Left hindlimb (tissue), 1 donor: ENCODE measurements at places on chromosomes 6 and 20.

GRCh38 chr6:157602521-157603295 is 220.3 kb upstream of the SNX9 start:
- no peak for DNase-seq

DNA sequence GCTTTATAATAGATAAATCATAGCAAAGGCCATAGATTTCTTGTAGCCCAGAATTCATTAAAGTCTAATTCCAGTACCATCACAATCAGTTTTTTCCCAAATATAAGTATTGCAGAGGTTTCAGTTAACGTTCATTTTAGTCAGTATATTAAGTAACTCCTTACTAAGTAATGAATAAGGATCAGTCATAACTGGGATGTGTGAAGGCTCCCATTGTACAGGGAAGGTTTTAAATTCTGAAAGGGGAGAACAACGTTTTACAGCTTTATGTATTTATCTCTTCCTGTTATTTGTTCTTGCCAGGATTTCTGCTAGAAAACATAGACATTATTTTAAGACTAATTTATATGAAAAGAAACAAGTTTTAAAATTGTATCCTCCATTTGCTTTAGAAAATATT is 215.5 kb upstream of the LAMP5 start:
- no peak for DNase-seq

DNA sequence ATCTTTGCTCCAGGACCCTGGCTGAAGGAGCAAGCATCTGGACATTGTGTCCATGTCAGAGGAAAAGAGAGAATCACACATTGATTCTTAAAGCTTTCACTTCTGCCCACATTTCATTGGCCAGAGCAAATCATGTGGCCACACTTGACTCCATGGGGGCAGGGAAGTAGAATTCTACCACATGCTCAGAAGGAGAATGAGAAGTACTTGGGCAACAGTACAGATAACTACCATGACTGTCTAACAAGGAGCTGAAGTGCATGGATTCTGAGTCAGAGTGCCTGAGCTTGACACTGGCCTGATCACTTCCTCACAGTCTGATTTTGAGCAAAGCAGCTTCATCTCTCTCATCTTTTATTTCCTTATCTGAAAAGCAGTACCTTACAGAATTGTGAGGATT is 38.6 kb downstream of the GHRH start:
- DNase-seq: no peak

DNA sequence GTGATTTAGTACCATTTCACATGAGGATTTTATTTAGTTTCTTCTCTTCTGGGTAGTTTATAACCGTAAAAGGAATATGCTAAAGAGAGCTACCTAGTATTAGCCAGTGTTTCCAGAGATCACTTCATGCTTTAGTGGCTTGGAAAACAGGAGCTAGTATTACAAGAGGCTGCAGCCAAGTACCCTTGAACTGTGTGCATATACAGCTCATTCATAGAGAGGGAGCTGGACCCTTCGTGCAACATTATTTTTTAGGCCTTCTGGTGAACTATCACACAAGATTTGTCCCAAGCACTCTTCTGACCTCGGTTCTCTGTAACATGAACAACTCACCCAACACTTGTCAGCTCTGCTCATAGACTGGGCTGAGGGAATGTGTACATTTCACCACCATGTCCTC is 74.9 kb upstream of the RIN2 start:
- DNase-seq: no peak

DNA sequence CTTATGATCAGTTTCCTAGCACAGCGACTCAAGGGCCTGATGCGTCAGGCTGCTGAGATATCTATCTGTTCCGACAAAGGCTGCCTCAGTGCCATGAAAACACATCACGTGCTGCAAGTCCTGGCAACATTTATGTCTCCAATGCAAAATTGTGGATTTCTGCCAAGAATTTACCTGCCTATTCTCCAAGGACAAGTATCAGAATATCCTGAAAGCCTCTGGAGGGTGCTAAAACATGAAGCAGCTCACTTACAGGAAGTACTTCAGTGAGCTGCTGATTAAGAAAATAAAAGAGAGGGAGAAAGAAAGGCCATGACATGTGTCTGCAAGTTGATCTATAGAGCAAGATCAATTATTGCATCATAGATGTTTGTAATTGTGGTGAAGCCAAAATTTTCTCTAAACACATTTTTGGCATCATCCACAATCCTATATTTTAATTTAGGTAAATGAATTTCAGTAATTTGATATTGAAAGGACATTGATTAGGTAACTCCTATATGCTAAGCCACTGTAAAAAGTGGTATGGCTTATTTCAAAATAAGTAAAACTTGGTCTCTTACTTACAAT is 25.8 kb upstream of the TPBG start:
- DNase-seq: no peak

GRCh38 chr20:64111841-64112641 is 4.7 kb upstream of the NPBWR2 start:
- DNase-seq: peak; percentile 9

DNA sequence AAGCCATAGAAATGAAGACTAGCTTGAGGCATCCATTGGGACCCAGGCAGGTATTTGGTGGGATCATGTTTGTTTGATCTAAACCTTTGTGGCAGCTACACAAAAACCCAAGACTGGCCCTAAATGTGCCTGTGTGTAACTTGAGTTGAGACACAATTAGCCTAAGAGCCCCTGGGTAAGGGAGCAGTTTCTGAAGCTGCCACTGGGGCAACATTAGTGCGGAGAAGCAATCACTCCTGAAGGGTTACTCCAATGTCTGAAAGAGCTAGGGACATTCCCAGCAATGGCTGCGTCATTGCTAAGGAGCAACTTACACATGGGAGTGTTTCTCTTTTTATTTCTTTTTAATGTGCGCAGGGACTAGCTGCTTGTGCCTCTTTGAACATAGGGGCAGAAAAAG is 67.9 kb upstream of the EEF1E1 start:
- no peak for DNase-seq

DNA sequence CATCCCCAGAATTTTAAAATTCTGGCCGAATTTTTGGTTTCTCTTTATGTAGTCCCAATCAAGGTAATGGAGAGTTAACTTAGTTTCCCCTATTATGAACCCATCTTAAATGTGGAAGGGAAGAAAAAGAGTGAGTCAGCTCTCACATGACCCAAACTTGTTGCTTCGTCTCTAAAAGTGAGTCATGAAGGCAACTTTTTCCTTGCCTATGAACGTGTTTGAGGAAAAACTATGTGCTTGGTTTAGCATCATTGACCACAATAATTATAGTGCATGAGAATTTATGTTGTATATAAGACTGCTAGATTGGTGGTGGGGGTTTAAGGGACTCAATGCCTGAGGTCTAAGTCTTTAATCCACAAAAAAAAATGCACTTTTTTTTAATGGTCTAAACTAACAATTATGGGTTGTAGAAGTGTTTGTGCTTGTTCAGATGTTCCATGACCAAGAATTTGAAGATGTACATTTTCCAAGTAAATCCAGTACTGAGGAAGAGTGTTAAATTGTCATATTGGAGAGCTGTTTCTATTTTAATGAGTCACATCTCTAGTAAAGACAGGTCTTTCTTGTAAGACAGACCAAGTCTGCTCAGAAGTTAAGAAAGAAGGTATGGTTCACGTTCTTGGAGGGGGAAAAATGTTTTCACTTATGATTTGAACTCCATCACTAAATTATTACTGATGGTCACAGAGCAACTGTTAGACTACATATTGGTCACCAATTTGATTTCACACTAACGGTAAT is 409.9 kb upstream of the MARCKS start:
- DNase-seq: no peak

DNA sequence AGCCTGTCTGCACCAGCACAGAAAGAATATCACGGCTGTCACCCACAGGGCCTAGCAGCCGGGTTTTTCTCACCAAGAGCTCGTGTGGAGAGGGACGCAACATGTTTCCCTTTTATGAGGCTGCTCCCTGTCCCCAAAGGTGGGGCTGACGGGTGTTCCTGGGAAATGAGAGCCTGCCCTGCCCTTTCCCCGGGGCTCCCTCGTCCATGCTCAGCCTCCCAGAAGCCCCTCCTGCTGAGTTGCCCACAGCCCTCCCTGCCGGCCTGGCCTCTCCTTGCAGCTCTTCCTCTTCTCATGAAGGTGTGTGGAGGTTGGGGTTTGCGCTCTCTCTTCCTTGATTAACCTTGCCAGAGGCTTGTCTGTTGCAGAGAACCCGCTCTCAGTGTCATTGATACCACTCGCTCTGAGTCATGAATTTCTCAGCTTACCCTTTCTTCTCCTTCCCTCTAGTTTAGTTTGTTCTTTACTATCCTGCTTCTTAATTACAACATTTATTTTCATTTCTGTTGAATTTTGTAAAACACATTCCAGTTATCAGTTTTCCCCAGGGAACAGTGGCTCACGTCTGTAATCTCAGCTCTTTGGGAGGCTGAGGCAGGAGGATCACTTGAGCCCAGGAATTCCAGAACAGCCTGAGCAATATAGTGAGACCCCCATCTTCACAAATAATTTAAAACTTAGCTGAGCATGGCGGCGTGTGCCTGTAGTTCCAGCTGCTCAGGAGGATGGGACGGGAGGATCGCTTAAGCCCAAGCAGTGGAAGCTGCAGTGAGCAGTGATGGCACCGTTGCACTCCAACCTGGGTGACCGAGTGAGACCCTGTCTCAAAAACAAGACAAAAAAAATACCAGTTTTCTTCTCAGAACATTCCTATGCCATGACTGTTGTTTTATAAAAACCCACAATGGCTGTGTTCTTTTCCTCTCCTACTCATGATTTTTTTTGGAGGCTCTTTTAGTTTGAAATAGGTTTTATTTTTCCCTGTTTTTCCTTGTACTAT is 103.8 kb downstream of the TMEM242 start:
- DNase-seq: no peak

DNA sequence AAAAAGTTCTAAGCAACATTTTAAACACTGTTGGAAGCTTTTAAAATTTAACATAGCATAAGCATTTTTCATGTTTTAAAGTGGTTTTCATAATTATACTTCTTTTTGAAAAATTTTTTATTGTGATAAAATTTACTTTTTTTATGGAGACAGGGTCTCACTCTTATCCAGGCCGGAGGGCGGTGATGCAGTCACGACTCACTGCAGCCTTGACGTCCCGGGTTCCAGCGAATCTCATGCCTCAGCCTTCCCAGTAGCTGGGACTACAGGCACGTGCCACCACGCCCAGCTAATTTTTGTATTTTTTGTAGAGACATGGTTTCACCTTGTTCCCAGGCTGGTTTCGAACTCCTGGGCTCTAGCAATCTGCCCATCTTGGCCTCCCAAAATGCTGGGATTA is 46.1 kb upstream of the TULP4 start:
- no peak for DNase-seq

DNA sequence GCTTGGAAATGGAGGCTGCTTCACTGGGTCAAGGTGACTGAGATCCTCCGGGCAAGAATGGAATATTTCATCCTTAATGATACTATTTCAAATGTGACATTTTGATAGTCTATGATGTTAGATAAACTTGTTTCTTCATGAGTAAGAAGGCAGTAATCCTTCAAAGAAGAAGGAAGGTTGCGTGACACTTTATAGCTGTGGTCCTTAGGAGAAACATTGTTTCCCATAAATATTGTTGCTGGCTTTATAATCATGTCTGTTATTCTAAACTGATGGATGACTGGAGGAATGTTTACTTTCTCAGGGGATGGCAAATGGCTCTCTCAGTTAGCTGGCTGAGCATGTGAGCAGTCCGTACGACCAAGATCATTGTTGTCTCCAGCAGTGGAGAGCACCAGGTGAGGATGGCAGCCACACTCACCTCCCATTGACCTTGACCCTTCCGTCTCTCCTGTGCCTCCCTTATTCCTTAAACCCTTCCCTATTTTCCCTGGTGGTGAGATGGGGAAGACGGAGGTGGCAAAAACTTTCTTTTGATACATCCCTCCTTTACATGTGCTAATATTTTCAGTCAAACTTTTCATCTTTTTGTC is 171.2 kb upstream of the OLIG3 start:
- DNase-seq: no peak

GRCh38 chr20:39861381-39861780 is 827.7 kb downstream of the MAFB start:
- DNase-seq: no peak

- no peak for DNase-seq
These were observed 12.6 kb upstream of the PIGU start for GRCh38 chr20:34689486-34689885.

GRCh38 chr6:163738725-163739407 is 324.3 kb downstream of the QKI start:
- DNase-seq: no peak

DNA sequence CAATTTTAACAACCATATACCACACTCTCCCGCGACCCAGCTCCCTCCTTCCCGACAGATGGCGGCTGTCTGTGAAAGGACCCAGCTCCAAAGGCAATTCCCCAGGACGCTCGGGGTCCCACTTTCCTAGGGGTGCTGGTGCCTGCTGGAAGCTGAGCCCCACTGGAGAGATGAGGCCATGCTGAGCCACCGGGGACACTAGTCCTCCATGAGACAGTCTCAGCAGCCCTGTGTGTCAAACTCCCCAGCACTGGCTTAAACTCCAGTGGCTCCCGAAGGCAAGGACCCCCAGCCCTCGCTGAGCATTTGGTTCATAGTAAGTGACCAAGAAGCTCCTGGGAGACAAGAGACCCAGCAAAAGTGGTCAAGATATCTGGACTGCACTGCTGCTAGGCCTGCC is 52.1 kb downstream of the SLC2A10 start:
- DNase-seq: no peak

- DNase-seq: no peak
These were observed 10.6 kb upstream of the BAK1 start for GRCh38 chr6:33590531-33591198.

DNA sequence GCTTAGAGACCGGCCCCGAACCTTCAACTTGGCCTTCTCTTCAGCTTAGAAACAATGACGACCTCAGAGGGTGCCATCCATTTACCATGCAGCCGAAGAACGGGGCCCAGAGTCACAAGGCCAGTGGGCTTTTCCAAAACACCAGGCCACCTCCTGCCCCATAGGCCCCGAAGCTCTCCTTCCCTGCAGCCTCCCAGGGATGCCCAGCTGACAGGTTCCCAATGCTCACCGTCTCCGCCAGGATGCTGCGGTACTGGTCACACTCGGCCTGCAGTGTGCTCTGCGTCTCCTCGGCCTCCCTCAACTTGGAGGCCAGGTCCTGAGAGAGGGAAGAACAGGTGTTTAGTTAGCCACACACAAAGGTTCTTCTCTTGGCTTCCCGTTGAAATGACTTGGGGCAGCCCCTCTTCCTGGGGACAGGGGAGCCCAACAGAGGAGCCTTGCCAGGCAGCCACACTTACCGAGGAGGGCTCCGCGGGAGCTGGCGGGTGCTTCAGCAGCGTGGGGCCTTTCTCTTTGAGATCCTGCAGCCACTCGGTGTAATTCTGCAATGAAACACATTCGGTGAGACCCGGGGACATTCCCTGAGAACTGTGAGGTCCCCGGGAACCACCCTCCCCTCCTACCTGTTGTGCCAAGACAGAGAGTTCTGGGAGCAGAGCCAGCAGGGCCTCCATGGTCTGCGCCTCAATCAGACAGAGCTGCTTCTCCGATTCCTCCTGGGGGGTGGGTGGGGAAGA is 51.5 kb downstream of the DSTN start:
- DNase-seq: peak; percentile 23

DNA sequence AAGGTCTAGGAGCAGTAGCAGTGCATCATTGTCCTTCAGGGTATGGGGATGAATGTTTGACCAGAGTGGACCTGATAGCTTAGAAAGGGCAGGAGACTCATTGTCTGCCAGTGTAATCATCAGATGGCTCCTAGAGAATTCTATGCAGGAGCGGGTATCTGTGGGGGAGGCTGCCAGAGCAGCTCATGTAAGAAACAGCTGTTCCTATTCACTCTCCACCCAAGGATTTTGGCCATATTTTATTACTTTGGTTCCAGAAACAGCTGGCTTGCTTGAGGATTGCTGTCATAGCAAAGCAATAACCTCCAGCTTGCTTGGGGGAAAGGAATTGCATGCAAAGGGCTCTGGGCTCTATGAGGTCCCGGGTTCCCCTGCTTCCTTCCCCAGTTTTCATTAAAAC is 44.1 kb downstream of the RALY start:
- DNase-seq: peak; percentile 63

GRCh38 chr6:118186672-118187567 is 279.9 kb downstream of the SLC35F1 start:
- DNase-seq: no peak
